ENCODE measurements at places on chromosomes 2 and 18.
A peak's percentile ranks its signal among the peaks of the same experiment; 100 is the strongest.

DNA sequence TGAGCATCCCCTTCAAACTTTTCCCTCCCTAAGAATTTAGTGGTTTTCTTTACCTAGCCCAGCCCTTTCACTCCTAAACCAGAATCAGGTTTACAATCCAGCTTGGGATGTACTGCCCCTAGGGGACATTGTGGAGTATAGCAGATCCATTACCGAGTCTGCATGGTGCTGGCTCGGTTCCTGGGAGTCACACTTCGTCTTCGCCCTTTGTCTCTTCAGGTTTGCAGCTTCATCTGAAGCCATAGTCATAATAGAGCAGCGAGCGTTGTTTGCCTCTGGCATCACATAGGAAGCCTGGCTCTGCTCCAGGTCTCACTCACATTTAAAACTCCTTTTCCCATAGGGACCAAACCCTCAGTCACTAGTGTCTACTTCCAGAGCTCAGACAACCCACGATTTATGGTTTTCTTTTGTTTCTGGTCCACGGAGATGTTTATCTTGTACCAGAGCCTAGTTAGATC lies 16.8 kb upstream of the LYPD6 start:
- no peak overlapping the region for H3K4me3 ChIP-seq
- H3K4me1 ChIP-seq: no peaks in the 10 kb centered on the region
- H3K27ac ChIP-seq: no peak overlapping the region

- H3K4me3 ChIP-seq: no peak overlapping the region
- no peaks in the 10 kb centered on the region for H3K36me3 ChIP-seq
- H3K27me3 ChIP-seq: no peaks in the 10 kb centered on the region
- DNase-seq: no peak
- no peak overlapping the region for H3K27ac ChIP-seq
Observed at GRCh38 chr2:36318547-36318946, 37.0 kb upstream of the CRIM1 start.

- H3K4me1 ChIP-seq: no peaks in the 10 kb centered on the region
- no peak overlapping the region for H3K4me3 ChIP-seq
- H3K36me3 ChIP-seq: no peaks in the 10 kb centered on the region
- H3K27me3 ChIP-seq: no peaks in the 10 kb centered on the region
- DNase-seq: no peak
Observed at GRCh38 chr2:209463226-209463625, 39.4 kb downstream of the MAP2 start.

DNA sequence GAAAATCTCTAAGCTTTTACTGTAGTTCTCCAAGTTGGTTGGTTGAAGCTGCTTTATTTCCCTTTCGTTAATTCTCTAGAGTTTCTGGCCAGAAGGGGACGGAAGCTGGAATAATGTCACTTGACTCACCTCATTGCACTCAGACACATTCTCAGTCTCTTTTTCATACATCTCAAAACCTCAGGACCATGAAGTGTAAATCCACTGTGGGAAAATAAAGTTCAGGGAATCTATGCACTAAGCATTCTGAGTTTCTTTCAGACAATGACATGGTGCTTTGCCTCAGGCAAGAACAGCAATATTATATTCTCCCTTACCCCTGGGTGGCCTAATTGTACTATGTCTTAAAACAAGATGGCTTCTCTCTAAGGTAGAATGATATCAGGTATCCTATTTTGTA lies 167.8 kb downstream of the PRPF40A start:
- no peak overlapping the region for H3K27ac ChIP-seq
- H3K4me1 ChIP-seq: peaks cover 33% of the 10 kb centered on the region
- no peak overlapping the region for H3K4me3 ChIP-seq
- DNase-seq: no peak
- H3K36me3 ChIP-seq: no peaks in the 10 kb centered on the region
- no peaks in the 10 kb centered on the region for H3K27me3 ChIP-seq

GRCh38 chr2:197950724-197951123 lies 146.3 kb downstream of the PLCL1 start:
- peak overlapping the region; percentile 17 for H3K27ac ChIP-seq
- no peaks in the 10 kb centered on the region for H3K27me3 ChIP-seq
- H3K4me1 ChIP-seq: peaks cover 38% of the 10 kb centered on the region
- no peak overlapping the region for H3K4me3 ChIP-seq
- DNase-seq: no peak
- H3K36me3 ChIP-seq: no peaks in the 10 kb centered on the region

GRCh38 chr2:12070153-12070552 lies 323.7 kb downstream of the LPIN1 start:
- no peak for DNase-seq
- H3K27me3 ChIP-seq: no peaks in the 10 kb centered on the region
- H3K4me3 ChIP-seq: no peak overlapping the region
- no peak overlapping the region for H3K27ac ChIP-seq
- no peaks in the 10 kb centered on the region for H3K36me3 ChIP-seq

- DNase-seq: no peak
- H3K36me3 ChIP-seq: no peaks in the 10 kb centered on the region
- H3K27me3 ChIP-seq: no peaks in the 10 kb centered on the region
- no peaks in the 10 kb centered on the region for H3K4me1 ChIP-seq
- no peak overlapping the region for H3K4me3 ChIP-seq
- H3K27ac ChIP-seq: no peak overlapping the region
Observed at GRCh38 chr2:69113627-69114026, 100.6 kb downstream of the ANTXR1 start.

Measured in psoas muscle (tissue), 8 donors.